ENCODE measurements at places on chromosomes 2 and 18. TPM values are rescaled to one million over a fixed set of nuclear protein-coding genes. Genes with fewer than 3 reads are reported as not detected.

WNT10A gene
- total RNA-seq: 0.77 TPM

ZCCHC2 gene
- 33.9 TPM for total RNA-seq

DNA sequence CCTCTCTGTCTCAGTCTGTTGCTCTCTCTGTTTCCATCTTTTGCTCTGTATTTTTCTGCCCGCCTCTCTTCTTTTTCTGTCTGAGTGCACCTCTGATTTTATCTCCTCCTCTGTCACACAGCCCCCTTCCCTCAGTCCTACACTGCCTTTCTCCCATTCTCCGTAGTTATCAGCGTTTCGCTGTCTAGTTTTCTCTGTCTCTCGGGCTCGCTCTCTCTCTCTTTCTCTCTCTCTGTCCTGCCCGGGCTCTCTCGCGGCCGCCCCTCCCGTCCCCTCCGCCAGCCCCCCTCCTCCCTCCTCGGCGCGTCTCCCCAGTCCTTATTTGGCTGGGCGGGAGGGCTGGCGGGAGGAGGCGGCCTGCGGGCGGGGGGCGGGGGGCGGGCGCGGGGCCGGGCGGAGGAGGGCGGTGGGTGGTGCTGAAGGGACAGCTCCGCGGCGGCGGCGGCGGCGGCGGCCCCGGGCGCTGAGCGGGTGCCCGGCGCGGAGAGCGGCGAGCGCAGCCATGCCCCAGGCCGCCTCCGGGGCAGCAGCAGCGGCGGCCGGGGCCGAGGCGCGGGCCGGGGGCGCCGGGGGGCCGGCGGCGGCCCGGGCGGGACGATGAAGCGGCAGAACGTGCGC, at the start of gene KCNK3:
KCNK3 (plus strand) TSS at position 444 of the 618 bp plus-strand sequence; CDS start at position 598, 154 bp downstream.
- H3K36me3 ChIP-seq: no peaks in the 10 kb centered on the region
- DNase-seq: peak; percentile 89
- no peak within 1 kb of the TSS for H3K27ac ChIP-seq
- H3K27me3 ChIP-seq: peaks cover 16% of the 10 kb centered on the region
- peaks cover 4% of the 10 kb centered on the region for H3K4me1 ChIP-seq

GRCh38 chr2:240921311-240921994, 15.3 kb downstream of the CROCC2 start:
- no peak overlapping the region for H3K27ac ChIP-seq
- H3K27me3 ChIP-seq: no peaks in the 10 kb centered on the region
- peak; percentile 11 for DNase-seq
- peaks cover 34% of the 10 kb centered on the region for H3K4me1 ChIP-seq

- DNase-seq: no peak
- no peaks in the 10 kb centered on the region for H3K36me3 ChIP-seq
- H3K4me1 ChIP-seq: no peaks in the 10 kb centered on the region
- no peaks in the 10 kb centered on the region for H3K27me3 ChIP-seq
- H3K27ac ChIP-seq: no peak overlapping the region
- H3K4me3 ChIP-seq: no peak overlapping the region
These were observed 344.4 kb downstream of the CLIP4 start for GRCh38 chr2:29459445-29460179.

- no peak overlapping the region for H3K4me3 ChIP-seq
- peaks cover 32% of the 10 kb centered on the region for H3K4me1 ChIP-seq
- no peak overlapping the region for H3K27ac ChIP-seq
These were observed 61.4 kb downstream of the SMAD7 start for GRCh38 chr18:48889115-48889941.
